ENCODE measurements at places on chromosomes 5 and 9.

DNA sequence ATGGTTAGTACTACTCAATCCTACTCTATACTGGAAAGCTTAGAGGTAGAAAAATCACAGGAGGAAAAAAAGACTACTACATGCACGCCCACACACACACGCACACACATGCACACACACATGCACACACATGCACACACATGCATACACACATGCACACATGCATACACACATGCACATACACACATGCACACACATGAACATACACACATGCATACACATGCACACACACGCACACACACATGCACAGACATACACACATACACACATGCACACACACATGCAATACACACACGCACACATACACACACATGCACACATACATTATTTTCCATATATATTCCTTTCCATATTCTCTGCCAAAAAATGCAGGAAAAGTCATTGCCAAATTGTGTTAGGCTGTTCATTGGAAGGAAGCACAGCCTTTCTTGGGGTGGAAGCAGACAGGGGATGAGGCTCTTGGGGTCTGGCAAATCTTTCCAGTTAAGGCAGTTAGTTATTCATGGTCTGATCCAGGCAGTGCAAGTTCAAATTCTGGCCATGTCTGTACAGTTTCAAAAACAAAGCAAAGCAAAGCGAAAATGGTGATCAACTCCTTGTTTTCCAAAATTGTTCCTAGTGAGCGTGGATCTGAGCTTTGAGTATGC lies 187.9 kb upstream of the EGFLAM start:
- no peak for DNase-seq

GRCh38 chr5:154053468-154053867 lies 14.7 kb downstream of the MFAP3 start:
- DNase-seq, result no peak

DNA sequence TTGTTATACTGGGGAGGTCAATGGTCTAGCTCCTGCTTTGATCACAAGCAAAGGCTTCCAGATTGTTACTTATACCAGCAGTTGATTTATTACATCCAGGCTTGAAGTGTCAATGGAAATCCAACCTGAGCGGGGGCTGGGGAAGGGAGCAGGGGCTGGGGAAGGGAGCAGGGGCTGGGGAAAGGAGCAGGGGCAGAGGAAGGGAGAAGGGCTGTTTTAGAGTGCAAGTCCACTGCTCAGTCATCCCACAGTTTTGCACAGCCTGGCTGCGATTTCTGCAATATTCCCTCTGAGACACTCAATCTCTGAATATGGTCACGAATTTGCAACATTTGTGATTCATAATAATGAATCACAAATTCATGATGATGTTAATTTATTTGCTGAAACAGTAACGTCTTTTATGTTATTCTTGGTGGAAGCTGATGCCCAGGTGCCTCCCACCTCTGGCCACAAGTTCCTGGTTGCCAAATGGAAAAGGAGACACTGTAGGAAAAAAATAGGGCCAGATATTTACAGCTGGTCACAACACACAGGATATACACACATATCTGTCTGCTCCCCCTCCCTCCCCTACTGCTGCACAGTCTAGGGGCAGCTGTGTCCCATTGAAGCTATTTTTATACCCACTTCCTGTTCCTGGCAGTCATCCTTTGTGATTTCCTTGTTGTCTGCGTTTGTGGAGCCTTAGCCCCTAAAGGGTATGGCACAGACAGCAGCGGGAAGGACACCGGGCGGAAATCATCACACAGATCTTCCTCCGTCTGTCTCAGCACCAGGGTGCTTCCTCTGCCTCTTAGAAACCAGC lies 325.1 kb downstream of the GADD45G start:
- DNase-seq, result no peak

DNA sequence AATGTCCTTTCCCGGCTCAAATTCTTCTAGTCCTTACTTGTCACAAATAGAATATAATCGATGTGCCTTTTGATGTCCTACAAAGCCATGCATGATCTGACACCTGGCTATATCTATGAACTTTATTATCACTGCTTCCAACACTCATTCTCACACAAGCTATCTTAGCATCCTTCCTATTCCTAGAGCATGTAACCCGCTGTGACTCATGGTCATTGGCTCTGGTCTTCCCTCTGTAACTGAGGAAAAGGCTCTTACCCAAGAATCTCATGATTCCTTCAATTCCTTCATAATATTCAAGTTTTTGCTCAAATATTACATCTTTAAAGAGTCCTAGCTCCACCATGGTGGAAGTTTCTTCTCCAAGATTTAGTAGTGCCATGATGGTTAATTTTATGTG lies 480.0 kb upstream of the PAPPA start:
- no peak for DNase-seq

DNA sequence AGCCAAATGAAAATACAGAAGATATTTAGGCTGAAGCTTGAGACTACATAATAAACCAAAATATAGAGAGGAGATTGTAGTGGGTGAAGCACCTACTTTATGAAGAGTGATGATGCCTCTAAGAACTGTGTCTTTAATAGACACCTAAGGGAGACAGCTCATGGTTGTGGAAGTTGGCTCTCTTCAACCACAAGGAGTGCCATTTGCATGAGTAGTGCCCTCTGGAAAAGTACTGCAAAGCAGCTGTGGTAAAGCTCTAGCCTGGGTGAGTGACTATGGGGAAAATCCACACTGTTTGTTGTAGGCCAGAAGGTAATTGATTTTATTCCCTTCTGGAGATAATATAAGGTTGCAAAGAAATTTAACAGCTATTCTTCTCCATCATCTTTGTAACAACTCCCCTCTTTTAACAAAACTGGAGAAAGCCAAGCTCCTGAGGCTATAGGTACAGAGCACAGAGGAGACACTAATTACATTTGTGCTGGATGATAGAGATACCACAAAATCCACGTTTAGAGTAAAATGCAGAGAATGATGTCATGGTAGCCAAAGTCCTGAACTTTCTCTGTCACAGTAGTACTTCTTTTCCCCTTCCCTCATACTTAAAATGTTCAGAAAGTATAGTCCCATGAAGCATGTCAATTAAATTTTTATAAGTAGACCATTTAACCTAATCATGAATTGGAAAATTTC lies 122.8 kb downstream of the STARD4 start:
- DNase-seq, result no peak

DNA sequence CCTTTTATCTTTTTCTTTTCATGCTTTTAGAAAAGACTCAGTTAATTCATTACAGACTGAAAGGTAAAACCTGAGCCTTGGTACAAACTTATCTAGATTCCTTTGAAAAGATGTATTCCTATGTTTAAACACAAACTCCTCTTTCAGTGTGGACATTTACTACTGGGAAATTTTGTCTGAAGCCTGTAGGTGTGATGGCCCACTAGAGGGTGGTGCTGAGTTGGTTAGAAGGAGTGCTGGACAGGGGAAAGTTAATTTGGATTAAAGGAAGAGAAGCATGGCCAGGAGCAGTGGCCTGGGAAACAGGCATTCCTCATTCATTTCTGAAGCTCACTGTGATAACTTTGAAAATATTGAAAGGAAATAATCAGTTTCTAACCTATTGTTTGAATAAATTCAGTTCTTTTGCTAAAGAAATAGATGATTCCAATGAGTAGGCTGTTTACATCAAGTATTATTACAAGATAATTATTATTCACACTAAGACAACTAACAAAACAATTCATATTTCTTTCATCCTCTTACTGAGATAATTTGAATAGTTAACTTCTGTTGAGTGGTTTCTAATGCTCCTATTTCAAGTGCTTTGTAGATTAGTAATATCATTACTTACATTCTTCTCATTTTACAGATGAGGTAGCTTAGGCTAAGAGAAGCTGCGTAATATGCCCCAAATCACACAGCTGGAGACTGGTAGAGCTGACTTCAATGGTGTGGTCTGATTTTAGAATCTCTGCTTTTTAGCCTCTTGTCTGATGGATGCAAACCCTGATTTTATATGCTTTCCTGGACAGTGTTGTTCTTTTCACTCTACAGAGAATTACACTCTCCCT lies 150.9 kb downstream of the ADGRV1 start:
- no peak for DNase-seq

- no peak for DNase-seq
These were observed 162.2 kb downstream of the OXCT1 start for GRCh38 chr5:41707853-41708603.

- DNase-seq, result no peak
These were observed 96.7 kb downstream of the SUSD1 start for GRCh38 chr9:112078432-112078831.

- no peak for DNase-seq
These were observed 112.6 kb upstream of the SLC12A2 start for GRCh38 chr5:127970854-127971425.

DNA sequence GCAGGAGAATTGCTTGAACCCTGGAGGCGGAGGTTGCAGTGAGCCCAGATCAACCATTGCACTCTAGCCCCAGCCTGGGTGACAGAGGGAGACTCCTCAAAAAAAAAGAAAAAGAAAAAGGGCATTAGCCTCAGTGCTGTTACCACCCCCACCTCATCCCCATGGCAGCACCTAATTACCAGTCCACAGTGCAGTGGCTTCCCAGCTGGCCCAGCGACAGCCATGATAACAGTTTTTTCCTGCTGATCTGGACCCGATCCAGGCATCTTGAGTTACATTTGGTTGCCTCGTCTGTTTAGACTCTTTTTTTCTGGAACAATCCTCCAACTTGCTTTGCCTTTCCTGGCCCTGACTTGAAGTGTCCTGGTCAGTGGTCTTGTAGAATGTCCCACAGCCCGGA lies 24.4 kb downstream of the NCS1 start:
- DNase-seq, result no peak

GRCh38 chr9:6418764-6419163 lies 5.8 kb downstream of the UHRF2 start:
- no peak for DNase-seq

DNA sequence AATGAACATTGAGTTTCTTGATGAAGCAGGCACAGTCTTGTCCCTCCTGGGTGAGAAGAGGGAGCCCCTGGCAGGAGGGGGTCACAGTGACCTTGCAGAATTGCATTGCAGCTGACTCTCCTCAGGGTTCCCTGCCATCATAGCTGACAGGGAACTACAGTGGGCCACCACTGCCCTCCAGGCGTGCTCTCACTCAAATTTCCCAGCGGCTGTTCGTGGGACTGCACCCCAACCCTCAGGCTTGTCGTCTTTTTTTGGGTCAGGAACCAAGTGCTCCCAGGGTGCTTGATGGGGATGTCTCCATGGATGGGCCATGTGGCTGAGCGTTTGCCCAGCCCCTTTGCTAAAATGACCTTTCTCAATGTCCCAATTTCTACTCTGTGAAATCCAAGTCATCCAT lies 215.8 kb downstream of the MELK start:
- no peak for DNase-seq

DNA sequence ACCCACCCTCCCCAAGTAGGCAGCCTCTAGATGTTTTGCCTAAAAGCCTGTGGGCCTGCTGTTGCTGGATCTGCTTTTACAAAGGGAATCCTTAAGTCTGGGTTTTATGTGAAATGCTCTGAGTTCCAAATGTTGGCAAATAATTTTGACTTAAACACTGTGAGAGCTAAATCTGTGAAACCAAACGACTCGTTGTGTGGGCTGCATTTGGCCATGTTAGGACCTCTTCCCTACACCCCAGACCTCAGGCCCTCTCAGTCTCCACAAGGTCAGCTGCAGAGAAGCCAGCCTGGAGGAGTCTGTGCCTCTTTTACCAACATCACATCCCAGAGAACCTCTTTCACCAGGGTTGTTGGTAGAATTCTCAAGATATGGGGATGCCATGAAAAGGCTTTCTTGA lies 9.4 kb downstream of the LCP2 start:
- no peak for DNase-seq

DNA sequence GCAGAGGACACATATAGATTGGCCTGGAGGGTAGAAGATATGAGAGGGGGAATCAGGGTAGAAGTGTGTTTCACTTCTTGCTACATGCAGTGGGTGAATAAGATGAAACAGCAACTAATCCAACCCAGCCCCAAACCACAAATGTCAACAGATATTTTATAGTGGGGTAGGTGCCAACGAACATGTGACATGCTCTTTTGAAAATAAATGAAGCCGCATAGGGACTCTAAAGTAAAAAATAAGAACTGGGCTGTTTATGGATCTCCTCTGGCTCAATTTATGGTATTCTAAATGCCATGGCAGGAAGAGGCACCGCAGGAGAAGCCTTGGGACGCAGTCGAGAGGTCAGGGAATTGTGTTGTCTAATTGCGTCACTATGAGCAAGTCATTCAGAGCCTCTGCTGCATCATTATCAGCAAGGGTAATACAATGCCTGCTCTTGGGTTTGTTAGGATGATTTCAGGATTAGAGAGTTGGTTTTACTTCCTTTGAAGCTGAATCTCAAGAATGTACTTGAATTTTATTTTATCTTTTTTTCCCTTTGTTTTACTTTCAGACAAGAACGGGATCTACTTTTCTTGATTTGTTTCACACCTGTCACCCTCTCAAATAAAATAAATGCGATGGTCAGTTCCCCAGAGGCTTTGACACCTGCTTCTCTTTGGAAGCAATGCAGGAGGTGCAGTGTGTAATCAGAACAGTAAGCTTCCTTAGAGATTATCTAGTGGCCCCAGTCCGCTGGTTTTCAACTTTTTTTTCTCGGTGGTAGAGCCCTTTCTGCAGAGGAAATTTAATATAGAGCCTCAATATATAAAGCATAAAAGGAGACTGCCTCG lies 375.6 kb upstream of the CLINT1 start:
- DNase-seq, result no peak

GRCh38 chr5:132472431-132472830 lies 18.1 kb downstream of the IRF1 start:
- DNase-seq, result no peak

DNA sequence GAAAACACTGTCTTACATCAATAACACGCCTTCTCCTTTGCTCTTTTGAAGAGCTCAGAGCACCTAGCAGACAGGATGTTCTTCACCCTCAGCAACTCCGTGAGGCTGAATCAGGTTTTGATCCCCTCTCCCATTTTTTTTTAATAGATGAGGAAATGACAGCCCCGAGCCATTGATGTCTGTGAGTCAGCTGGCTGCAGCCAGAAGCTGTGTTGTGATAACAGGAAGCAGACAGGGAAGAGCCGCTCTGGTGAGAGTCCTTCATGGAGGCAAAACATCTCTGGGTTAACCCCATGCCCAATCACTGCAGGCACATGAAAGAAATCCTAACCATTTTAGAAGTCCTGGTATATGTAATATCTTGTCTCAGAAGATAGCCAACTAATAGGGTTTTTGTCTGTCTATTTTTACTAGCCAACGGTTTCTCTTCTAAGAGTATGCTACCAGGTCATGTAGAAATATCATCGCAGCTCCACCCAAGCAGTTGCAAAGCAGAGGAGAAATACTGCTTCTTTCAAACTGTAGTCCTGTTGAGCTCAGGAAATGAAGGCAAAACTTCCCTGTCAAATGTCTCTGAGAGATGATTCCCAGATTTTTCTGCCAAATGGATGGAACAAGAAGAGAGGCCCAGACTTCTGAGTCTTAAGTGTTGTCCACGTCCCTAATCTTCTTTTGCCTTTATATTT lies 568.9 kb downstream of the CCDC171 start:
- no peak for DNase-seq

GRCh38 chr5:142391058-142391845 lies 66.4 kb upstream of the SPRY4 start:
- DNase-seq, result no peak

Data from activated T-helper 1 cell treated with Interleukin-2 at 50 U/mL for 16 hours (primary cell).